Ovary (tissue), 10 donors: ENCODE measurements at places on chromosomes 2 and 18.

DNA sequence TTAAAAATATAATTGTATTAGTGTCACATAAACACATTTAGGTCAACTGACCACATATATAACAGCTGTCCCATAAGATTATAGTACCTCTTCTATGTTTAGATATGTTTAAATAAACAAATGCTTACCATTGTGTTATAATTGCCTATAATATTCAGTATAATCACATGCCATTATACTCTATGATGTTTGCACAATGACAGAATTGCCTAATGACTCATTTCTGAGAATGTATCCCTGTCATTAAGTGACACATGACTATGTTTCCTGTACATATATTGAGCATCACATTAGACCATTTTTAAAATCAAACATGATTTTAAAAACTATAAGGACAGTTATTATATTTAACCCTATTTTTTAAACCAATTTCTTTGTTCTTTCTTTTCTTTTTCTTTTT lies 89.8 kb downstream of the HS6ST1 start:
- no peak for DNase-seq

- no peak for DNase-seq
These were observed 251.9 kb upstream of the CHAC2 start for GRCh38 chr2:53515435-53516332.

DNA sequence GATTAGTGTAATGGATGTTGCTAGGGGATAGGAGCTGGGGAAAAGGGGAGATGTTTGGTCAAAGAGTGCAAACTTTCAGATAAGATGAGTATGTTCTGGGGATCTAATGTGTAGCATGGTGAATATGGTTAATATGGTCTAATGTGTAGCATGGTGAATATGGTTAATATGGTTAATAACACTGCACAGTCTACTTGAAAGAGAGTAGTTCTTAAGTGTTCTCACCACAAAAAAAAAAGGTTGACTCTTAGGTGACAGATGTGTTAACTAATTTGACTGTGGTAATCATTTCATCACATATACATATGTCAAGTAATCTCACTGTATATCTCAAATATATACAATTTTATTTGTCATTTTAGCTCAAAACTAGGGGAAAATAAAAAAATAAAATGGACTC lies 121.3 kb upstream of the CD226 start:
- no peak for DNase-seq

- DNase-seq: no peak
These were observed 202.1 kb upstream of the SMAD7 start for GRCh38 chr18:49152885-49153284.

- DNase-seq: no peak
These were observed 182.0 kb upstream of the TRIB2 start for GRCh38 chr2:12534646-12535263.

- no peak for DNase-seq
These were observed 48.3 kb downstream of the THUMPD2 start for GRCh38 chr2:39730685-39731302.

- DNase-seq: peak; percentile 84
These were observed 8.7 kb upstream of the TXNDC2 start for GRCh38 chr18:9876867-9877654.

DNA sequence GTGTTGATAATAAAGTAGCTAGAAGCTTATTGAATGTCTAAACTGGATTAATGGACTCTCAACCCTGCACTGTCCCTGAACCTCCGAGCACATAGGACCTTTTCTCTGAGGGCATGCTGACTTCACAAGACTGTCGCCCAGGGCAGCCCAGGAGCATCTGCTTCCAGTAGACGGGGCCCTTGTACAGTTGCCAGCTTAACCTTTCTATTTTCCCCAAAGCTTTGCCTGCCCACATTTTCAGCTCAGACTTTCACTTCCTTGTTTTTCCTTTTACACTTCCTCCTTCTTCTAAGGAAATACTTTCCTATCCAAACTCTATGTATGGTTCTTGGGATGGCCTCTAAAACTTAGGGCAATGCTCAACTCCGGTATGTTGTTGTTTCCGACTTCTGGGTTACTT lies 1.3 kb downstream of the VWA3B start:
- no peak for DNase-seq

DNA sequence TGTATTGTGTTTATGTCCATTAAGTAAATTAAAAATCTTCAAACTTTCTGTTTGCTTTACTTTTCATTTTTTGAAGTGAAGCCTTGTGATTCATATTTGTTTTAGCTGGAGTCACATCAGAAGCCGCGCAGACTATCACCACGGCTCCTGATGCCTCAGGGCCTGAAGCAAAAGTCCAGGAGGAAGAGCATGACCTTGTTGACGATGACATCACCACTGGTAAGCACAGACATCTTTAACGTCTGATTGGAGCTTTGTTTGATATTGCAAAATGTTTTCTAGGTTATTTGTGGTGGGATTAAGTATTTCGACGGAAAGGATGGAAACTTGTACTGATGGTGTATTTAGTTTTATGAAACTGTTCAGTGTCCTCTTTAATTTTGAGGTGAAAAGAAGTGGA lies 164.8 kb downstream of the WDR7 start:
- DNase-seq: no peak

DNA sequence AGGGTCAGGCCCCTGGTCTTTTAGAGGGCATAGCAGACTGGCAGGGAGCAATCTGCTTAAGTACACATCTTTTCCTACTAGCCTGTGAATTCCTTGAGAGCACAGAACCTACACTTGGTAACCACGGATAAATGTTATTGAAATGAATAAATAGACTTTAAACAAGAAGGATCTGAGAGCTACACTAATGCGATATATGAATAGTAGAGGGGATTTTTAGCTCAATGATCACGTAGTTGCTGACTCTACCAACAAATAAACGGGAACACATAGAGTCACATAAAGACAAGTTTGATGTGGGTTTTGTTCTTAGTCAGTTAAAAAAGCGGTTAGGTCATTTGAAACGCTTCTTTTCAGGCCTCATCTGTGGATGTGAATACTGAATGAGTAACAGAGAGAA lies 290.3 kb upstream of the CCDC68 start:
- no peak for DNase-seq

GRCh38 chr2:197204519-197205250 lies 105.9 kb downstream of the ANKRD44 start:
- DNase-seq: no peak

DNA sequence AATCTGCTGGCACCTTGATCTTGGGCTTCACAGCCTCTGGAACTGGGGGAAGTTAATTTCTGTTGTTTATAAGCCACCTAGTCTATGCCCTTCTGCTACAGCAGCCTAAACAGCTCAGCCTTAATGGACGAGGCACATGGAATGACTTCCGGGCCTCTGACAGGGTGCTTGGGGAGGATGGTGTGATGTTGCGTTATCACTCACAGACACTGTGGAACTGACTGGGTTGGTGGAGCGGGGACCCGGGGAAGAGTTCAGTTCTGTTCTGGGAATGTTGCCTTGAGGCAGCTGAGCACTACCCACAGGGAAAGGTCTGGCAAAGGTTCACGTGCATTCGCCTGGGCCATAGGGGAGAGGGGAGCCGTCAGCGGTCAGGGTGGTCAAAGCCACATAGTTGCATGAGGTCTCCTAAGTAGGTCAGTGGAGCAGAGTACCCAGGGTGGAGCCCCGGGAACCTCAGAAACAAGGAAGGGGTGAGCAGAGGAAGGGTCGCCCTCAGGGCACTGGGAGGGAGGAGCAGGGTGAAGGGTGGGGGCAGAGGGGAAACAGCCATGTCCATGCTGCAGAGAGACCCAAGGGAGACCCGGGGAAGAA lies 36.2 kb downstream of the LRRFIP1 start:
- no peak for DNase-seq

GRCh38 chr2:187497858-187498463 lies 49.9 kb upstream of the CALCRL start:
- DNase-seq: no peak

- DNase-seq: no peak
These were observed 267.0 kb downstream of the NOL4 start for GRCh38 chr18:33957707-33958106.
